ENCODE measurements at places on chromosomes 12 and 14.

DNA sequence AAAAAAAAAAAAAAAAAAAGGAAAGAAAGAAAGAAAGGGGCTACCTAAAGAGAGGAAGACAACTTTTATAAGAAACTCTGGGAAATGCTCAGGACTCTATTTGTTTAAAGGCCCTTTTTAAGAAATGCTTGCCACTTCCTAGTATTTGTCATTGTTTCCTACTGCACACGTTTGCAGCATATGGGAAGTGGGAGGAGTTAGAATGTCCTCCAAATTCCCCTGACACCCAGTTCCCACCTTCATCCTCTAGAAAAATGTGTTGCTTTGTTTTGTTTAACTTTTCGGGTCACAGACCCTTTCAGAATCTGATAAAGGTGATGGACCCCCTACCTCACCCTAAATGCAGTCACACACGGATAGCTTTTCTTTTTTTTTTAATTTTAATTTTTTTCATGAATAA is 40.8 kb downstream of the NINJ2 start:
- DNase-seq = no peak

DNA sequence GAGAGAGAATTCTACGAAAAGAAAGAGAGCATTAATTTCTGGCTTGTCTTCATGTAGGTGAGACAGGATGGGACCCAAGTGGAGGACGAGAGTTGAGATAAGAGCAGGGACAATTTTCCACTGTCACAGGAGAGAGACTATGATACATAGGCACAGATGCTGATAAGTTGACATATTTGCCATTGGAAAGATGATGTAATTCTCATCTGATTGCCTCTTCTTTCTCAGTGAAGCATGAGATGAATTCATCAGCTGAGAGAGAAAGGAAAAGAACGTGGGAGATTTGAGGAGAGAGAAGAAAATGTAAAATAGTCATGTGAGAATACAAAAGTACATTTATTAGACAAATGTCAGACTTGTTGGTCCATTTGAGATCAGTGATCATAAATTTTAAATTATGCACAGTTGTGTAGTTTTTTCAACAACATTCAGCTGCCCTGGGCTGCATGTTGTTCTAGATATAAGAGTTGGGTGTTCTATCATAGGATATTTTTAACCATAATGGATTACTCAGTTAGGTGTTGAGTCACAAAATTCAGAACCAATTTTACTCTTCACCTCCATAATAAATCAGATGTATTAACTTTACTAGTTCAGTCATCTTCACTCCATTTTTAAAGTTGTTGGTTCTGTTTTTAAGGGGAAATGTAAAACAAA is 222.9 kb downstream of the DPY19L2 start:
- DNase-seq = no peak

DNA sequence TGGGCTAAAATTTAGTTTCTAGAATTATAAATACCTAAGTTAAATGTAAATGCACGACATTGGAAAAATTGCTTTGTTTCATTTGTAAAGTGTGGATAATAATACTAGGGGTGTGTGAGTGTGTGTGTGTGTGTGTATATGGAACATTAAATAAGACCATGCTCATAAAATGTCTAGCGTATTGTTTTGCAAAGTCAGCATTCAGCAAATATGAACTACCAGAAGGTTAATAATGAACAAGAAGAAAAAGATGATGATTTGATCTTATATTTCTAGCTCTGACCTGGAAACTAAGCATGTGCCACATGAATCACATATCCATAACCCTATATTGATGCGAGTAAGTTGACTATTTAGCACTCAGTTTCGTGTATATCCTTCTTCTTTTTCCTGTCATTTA is 44.9 kb upstream of the MDGA2 start:
- DNase-seq = no peak

GRCh38 chr12:10016881-10017280 is 6.5 kb downstream of the CLEC12B start:
- no peak for DNase-seq

DNA sequence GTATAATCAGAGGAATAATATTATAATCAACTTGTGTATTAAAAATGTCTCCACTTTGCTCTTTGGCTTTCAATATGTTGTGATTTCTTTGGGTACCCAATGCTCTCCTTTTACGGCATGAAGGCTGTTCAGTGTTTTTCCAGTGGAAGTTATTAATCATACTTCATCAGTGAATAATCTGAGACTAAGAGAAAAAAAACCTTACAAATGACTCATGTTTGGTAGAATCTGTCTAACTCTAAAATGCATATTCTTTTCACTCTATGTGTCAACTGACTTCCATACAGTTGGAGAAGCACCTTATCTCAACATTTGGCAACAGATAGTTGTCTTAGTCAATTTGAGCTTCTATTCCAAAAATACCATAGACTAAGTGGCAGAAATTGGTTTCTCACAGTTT is 82.2 kb downstream of the PTPRO start:
- DNase-seq = no peak

DNA sequence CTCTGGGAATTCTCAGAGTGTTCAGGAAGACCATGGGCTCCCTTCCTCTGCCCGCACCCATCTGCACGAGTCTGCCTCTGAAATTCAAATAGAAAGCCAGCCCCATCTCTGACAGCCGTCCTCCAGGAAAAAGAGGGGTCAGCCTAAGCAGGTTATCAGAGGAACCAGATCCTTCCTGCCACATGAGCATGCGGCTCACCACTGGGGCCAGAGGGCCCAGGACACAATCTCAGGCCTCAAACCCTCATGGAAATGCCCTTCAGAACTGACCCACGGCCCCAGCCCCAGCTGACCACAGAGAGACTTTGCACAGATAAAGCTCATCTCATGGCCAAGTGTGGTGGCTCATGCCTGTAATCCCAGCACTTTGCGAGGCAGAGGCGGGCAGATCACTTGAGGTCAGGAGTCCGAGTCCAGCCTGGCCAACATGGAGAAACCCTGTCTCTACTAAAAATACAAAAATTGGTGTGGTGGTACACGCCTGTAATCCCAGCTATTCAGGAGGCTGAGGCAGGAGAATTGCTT is 23.2 kb downstream of the PXN start:
- no peak for DNase-seq

- DNase-seq = no peak
Measured at GRCh38 chr14:75609606-75610475, 31.4 kb downstream of the FLVCR2 start.

GRCh38 chr12:102522768-102523167 is 42.4 kb upstream of the IGF1 start:
- DNase-seq = no peak

DNA sequence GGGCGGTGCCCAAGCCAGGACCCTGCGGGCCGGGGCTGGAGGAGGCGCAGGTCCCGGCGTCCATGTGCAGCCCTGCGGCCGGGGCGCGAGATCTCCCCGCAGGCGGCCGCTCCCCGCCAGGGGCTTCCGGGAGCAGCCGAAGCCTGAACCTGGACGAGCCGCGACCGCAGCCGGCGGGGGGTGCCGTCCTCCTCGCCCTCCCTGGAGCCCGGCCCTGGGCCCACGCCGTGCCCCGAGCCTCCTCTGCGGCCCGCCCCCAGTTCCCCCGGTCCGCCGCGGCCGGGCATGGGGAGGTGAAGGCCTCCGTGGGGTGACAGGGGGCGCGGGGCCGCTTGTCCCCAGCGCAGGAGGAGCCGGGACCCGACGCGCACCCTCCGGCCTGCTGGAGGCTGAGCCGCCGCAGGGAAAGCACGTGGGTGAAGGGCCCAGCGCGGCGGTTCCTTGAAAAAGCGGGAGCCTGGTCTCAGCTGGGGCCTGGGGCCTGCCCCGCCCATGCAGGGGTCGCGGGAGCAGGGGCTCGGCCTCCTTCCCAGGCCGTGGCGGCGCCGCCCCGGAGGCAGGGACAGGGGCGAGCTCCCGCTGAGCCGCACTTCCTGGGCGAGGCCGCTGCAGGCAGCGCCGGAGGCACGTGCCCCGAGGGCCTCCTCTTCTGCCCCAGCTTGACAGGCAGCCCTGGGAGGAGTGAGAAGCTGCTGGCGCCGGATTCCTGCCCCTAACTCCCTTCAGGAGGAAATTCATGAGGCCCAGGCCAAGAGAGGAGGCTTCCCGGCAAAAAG is 55.6 kb upstream of the PPP2R5C start:
- no peak for DNase-seq

DNA sequence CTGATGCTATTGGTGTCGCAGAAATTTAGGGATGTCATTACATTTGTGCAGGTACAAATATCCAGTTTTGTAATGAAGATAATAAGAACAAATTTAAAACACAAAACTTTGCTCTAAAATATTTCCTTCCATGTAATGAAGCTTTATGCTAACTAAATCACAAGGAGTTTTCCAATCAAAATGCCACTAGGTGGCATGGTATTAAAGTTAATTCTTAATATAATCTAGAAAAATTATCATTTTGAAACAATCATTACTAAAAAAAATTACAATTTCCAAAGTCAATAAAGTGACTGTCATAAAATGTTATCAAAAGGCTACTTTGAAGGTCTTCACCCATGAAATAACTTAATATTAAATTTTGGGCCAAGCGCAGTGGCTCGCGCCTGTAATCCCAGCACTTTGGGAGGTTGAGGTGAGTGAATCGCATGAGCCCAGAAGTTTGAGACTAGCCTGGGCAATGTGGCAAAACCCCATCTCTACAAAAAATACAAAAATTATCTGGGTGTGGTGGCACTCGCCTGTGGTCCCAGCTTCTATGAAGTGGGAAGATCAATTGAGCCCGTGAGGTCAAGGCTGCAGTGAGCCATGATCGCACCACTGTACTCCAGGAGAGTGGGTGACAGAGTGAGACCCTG is 77.4 kb downstream of the KIF21A start:
- DNase-seq = no peak

DNA sequence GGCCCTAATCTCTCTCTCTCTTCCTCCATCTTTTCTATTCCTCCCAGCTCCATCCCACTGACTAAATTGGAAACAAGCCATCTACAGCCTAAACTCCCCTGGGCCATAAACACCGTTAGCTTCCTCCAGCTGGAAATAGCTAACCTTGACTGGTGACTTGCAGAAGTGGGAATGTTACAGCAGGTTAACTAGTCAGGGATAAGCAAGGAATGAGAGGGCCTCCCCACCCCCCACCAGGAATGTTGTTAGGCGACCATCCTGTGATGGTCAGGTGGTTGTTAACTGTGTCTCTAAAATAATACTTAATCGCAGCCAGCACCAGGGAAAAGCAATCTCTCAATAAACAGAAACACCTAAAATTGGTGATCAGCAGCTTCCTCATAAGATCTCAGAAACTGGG is 40.8 kb downstream of the MIS18BP1 start:
- DNase-seq = no peak

DNA sequence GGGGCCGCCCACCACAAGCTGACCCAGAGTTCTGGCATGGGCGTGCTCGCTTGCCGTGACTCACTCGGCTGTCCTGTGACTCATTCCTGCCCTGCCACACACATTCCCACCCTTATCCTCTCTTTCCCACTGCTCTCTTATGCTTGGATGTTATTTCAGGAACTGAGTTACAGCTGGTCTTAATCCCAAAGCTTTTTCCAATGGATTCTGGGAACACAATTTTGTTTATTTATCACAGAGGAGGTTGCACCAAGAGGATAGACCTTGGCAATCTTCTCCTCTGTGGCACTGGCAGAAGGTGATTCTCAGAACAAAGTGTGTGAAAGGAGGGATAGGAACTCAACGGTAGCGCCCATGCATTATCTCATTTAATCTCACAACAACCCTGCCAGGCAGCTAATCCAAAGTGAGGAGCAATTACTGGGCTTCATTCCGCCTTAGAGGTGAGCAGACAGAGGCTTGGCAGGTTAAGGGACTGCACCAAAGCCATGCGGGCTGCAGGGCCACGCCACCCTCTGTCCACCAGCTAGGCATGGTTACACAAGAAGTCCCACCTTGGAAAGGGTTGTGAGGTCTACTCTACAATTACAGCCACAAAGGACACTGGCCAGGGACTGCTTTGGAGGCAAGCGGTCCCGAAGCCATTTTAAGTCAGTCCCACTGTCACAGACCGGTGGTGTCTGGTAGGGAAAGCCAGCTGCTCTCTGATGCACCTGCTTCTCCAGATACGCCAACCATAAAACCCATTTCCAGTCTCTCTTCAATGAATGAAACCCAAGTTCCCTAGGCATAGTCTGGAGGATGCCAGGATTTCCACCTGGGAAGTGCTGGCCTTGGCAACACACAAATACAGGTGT is 32.9 kb downstream of the SYNE3 start:
- DNase-seq = no peak

All from stimulated activated CD8-positive, alpha-beta memory T cell treated with anti-CD3 and anti-CD28 coated beads, Interleukin-7, amount 100 ng/mL, for 24 hours (primary cell).